Large intestine (tissue), 12 donors: ENCODE measurements at places on chromosomes 11 and 22.

GRCh38 chr11:57349491-57350274 is 11.5 kb downstream of the P2RX3 start:
- peak; percentile 42 for DNase-seq

GRCh38 chr11:90700789-90701439 is 478.1 kb upstream of the CHORDC1 start:
- DNase-seq, result no peak

DNA sequence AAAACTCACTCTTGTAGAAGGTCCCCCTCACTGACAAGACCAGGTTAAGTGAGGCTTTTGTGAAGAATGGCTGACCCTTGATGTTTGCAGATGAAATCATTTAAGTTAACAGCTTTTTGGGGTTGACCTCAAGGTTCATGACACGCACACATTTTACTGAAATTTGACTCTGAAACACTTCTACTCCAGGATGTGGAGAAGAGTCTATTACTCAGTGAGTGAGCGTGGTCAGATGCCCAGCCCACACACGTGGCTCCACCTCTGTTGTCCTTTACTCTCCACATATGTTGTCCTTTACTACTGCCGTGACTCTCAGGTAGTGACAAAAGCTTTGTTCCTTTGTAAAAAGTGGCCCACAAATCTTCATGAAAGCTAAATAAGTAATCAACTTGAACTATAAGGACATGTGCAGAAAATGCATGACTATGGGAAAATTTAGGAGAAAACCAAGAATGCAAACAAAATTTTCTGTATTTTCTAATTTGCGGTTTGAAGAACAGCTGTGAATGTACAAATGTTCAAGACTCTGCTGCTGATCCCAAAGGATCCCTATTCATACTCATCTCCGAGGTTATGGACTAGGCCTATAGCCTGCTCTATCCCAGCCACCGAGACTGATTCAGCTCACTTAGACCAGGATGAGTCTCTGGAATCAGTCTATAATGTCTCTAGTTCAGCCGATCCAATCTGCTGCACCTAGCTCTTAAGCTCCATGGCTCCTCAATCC is 22.4 kb downstream of the XRRA1 start:
- peak; percentile 6 for DNase-seq

- DNase-seq, result peak; percentile 61
These were observed 5.4 kb downstream of the PLXNB2 start for GRCh38 chr22:50302041-50302541.

DNA sequence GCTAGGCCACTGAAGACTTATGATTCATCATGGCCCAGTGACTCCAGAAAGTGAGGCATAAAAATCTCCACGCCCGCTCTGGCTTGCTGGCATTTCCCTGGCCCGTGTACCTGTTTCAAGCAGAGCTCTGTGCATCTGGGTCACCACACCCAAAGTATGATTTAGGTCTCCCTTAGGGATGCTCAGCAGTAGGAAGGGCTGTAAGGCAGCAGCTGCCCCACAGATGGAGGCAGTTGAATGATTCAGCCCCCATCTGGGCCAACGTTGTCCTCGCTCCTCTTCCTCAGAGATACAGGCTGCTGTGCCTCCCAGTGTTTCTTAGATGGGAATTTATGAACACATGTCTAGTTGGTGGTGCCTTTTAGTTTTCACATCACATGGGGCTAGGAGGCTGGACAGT is 21.6 kb downstream of the GPR83 start:
- no peak for DNase-seq

DNA sequence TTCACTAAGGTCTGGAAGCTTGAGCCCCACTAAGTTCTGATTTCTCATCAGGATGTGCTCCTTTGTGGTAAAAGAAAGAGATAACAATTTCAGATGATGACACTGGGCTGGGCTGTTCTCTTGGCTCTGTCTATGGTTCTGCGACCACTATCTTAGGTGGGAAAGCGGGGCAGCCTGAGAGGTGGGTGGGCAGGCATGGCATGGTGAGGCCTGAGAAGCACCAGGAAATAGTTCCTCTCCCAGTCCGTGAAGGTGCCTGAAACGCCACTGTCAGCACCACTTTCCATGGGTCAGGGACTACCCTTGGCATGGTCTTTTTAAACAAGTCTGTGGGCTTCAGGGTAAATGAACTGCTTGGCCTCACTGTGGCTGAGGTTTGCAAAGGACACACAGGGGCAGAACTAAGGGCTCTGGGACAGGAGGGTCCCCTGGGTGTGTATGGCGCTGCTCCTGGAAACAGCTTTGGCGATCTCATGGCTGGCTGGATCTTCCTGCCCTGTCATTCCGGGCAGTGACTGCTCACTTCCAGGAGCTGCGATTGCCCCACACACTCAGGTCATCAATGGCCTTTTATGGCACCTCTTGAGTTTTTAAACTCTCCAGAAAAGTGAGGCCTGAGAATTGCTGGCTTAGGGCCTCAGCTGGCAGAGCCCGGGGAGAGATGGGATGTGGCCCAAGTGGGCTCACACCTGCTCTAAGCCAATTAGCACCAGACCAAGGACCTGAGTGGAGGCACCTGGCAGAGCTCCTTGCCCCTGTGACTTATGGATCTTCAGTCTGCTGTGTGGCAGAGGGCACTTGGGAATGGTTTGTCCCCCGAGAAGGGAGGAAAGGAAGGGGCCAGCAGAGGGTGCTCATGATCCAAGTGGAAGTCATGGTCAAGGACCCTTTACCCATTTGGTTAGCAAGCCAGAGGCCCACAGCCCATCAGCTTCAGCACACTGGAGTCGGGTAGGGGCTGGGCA is 55.6 kb upstream of the LYVE1 start:
- DNase-seq, result no peak

- no peak for DNase-seq
These were observed 807 bp upstream of the ZNF74 start for GRCh38 chr22:20392983-20393704.

- no peak for DNase-seq
These were observed 61.8 kb downstream of the UBASH3B start for GRCh38 chr11:122717264-122717867.

DNA sequence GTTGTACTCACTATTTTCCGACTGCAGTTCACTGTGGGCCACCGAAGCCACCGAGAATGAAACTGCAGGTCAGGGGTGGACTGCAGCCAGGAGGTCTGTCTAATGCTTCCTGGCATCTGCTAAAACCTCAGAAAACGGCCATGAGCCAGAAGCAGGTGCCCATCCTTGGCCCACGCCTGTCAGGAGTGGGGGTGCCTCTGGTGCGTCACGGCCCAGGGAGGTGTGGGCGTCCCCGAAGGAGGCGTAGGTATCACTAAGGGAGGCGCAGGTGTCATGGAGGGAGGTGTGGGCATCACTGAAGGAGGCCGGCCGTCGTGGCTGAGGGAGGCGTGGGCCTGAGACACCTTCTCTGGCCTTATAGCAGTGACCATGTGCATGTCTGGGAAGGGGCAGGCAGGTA is 456.2 kb downstream of the TBC1D22A start:
- no peak for DNase-seq

- DNase-seq, result no peak
These were observed 1447.5 kb downstream of the BRD1 start for GRCh38 chr22:48380016-48380665.

DNA sequence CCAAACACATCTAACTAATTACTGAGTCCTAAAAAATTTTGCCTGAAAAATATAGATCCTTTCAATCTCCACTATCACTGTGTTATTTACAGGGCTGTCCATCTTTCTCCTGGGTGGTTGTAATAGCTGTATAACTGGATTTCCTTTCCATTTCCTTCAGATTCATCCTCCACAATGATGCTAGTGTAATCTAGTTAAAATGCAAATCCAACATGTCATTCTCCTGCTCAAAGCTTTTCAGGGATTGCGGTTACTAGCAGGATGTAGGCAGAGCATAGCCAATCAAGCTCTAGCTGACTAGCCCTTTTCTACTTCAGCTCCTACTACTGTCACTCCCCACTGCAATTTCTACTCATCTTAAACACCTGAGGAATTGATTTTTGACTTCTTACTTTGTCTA is 283.0 kb downstream of the RAB38 start:
- DNase-seq, result no peak

- DNase-seq, result no peak
These were observed 126.4 kb upstream of the C11orf58 start for GRCh38 chr11:16611926-16612565.

DNA sequence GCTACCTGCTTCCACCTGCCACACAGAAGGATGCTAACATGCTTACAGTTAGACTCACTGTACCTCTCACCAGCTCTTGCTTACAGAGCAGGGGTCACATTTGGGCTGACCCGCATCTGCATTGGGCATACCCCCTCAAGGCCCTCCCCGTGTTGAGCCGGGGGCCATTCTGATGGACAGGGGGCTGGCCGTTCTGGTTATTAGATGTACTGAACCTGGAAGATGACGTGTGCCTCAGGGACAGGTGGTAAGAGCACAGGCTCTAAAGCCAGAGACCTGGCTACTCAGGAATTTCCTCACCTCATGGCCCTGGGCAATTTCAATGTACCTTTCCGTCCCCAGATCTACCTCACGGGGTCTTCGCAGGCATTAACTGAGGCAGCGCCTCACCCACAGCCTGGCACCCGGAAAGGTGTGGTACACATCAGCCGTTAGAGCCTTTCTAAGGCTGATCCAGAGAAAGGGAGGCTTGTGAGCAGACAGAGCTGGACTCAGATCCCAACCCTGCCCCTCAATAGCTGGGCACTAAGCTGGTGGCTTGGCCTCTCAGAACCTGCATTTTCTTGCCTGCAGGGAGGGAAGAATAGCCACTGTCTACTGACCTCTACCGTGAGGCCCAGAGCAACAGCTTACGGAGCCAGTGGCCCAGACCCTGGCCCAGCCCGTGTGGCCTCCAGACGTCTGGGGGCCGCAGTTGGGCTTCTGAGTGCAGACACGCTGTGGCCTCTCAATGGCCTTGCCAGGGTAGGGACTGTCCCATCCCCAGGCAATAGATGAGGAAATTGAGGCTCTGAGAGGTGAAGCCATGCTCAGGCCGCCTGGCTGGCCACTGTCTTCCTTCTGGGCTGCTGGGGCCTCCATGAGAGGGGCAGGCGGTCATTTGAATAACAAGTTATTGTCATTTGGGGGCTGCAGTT is 100.6 kb downstream of the MORC2 start:
- no peak for DNase-seq
